ENCODE measurements at places on chromosomes 5 and 9. TPM values are rescaled to one million over a fixed set of nuclear protein-coding genes. Genes with fewer than 3 reads are reported as not detected.

DNA sequence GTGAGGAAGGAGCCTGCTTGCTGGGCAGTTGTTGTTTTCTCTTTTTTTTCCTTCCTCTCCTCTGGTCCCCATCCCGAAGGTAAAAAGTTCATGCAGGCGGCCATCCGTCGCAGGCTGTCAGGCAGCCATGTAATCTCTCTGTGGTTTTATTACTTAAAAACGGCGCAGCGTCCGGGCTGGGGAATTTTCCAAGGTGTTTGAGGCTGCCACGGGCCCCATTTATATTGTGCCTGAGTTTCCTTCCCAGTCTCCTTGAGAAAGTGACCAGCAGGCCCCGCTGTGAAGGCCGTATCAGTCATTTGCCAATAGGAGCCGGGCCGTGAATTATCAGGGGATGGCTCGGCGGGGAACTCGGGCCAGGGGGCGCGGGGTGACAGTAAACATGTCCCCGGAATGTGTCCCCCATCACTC, 289.7 kb downstream of the PBX3 start:
- no peaks in the 10 kb centered on the region for H3K27me3 ChIP-seq
- H3K36me3 ChIP-seq = no peaks in the 10 kb centered on the region
- H3K4me1 ChIP-seq = no peaks in the 10 kb centered on the region

GRCh38 chr5:142913728-142914338, 143.7 kb downstream of the ARHGAP26 start:
- H3K27ac ChIP-seq = no peak overlapping the region
- no peaks in the 10 kb centered on the region for H3K4me1 ChIP-seq
- no peak for DNase-seq
- peaks cover 23% of the 10 kb centered on the region for H3K36me3 ChIP-seq
- H3K27me3 ChIP-seq = no peaks in the 10 kb centered on the region

GRCh38 chr5:150783422-150783928, 4.9 kb downstream of the SMIM3 start:
- peak overlapping the region; percentile 85 for H3K27ac ChIP-seq
- peaks cover 80% of the 10 kb centered on the region for H3K4me1 ChIP-seq
- DNase-seq = peak; percentile 61

GRCh38 chr9:75087289-75087823, 599 bp downstream of the NMRK1 start:
- peak; percentile 35 for DNase-seq
- peak overlapping the region; percentile 83 for H3K4me3 ChIP-seq
- no peaks in the 10 kb centered on the region for H3K36me3 ChIP-seq
- no peaks in the 10 kb centered on the region for H3K27me3 ChIP-seq

- no peak overlapping the region for H3K4me3 ChIP-seq
- no peak for DNase-seq
- no peaks in the 10 kb centered on the region for H3K27me3 ChIP-seq
- H3K27ac ChIP-seq = no peak overlapping the region
These were observed 45.2 kb downstream of the ADRA1B start for GRCh38 chr5:159961176-159962160.

DNA sequence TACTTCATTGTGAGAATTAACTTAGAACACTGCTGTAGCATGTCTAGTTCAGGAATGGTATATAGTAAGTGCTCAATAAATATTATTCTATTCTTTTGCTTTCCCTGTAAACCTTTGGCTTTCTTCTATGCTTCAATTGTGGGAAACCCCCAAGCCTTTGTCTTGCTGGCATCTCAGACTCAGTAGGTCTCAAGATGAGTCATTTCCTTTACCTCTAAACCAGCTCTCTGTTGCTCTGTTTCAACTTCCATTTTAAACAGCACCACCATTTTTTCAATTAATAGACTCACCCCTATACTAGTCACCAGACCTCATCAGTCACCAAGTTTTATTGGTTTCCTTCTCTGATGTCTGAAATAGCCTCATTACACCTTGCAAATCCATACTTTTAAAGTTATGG, 43.5 kb downstream of the DMAC1 start:
- H3K4me1 ChIP-seq = no peaks in the 10 kb centered on the region
- H3K36me3 ChIP-seq = no peaks in the 10 kb centered on the region

DNA sequence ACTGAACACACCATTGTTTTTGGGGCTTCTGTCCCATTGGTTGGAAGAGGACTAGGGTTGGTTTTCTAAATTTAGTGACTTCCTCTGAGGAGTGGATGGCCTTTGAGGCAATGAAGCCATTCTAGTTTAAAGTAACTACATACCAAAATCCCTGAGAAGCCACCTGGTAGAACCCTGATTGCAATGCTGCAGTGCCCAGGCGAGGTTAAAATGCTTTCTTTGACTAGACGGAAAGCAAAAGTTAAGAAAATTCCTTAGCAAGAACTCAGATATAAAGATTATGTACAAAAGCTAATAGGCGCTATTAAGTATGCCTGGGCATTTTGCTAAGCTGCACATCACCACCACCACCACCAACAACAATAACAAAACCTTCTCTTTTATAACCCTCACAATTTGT, 20.6 kb downstream of the GLRX start:
- H3K4me3 ChIP-seq = no peak overlapping the region
- no peaks in the 10 kb centered on the region for H3K27me3 ChIP-seq
- no peaks in the 10 kb centered on the region for H3K4me1 ChIP-seq
- no peaks in the 10 kb centered on the region for H3K36me3 ChIP-seq

- no peak for DNase-seq
- H3K36me3 ChIP-seq = no peaks in the 10 kb centered on the region
- no peak overlapping the region for H3K4me3 ChIP-seq
- H3K27me3 ChIP-seq = no peaks in the 10 kb centered on the region
These were observed 205.6 kb downstream of the ZNF462 start for GRCh38 chr9:107068581-107068980.

- no peak overlapping the region for H3K4me3 ChIP-seq
- no peak overlapping the region for H3K27ac ChIP-seq
- DNase-seq = no peak
- H3K36me3 ChIP-seq = no peaks in the 10 kb centered on the region
- H3K4me1 ChIP-seq = no peaks in the 10 kb centered on the region
These were observed 485.2 kb downstream of the RAB3C start for GRCh38 chr5:59067956-59068656.

GRCh38 chr5:143177263-143177983, 226.1 kb downstream of the NR3C1 start:
- no peaks in the 10 kb centered on the region for H3K27me3 ChIP-seq
- no peaks in the 10 kb centered on the region for H3K4me1 ChIP-seq
- H3K36me3 ChIP-seq = no peaks in the 10 kb centered on the region

DNA sequence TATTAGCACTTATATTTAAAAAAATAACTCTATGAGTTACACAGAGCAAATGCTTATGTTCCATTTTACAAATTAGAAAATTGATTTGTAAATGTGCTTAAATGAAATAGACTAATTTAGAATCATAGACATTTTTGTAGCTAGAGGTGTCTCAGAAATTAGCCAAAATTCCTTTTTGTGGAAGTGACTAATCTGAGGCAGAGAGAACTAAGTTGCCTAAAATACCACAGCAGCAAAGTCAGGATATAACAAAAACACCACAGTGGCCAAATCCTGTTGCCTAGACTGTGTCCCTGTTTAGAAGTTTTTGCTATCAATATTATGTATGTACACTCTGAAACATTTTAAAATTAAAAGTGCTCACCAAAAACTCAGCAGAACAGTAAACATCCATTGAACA, 18.7 kb downstream of the ADAMTSL1 start:
- no peak overlapping the region for H3K4me3 ChIP-seq
- DNase-seq = no peak
- H3K27ac ChIP-seq = no peak overlapping the region
- no peaks in the 10 kb centered on the region for H3K27me3 ChIP-seq
- no peaks in the 10 kb centered on the region for H3K36me3 ChIP-seq

DNA sequence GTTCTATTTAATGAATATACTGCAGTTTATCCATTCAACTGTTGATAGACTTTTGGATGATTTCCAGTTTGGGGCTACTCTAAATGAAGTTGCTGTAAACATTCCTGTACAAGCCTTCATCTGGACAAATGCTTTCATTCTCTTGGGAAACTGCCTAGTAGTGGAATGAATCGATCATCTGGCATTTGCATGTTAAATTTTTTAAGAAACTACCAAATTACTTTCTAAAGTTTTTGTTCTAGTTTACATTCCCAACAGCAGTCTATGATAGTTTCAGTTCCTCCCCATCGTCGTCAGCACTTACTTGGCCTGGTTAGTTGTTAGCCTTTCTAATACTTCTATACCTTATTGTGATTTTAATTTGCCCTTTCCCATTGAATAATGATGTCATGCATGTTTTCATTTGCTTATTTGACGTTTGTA, 306.3 kb downstream of the FER start:
- no peaks in the 10 kb centered on the region for H3K27me3 ChIP-seq
- no peaks in the 10 kb centered on the region for H3K4me1 ChIP-seq
- no peak overlapping the region for H3K4me3 ChIP-seq

- H3K27me3 ChIP-seq = no peaks in the 10 kb centered on the region
- no peak for DNase-seq
- H3K4me3 ChIP-seq = no peak overlapping the region
- H3K4me1 ChIP-seq = no peaks in the 10 kb centered on the region
These were observed 558.0 kb downstream of the TLR4 start for GRCh38 chr9:118262191-118262590.

GRCh38 chr9:20244271-20244670, 378.0 kb downstream of the MLLT3 start:
- DNase-seq = no peak
- H3K27ac ChIP-seq = no peak overlapping the region
- no peaks in the 10 kb centered on the region for H3K27me3 ChIP-seq
- H3K36me3 ChIP-seq = no peaks in the 10 kb centered on the region
- H3K4me3 ChIP-seq = no peak overlapping the region
- H3K4me1 ChIP-seq = no peaks in the 10 kb centered on the region

The GLDC gene
- 0.61 TPM for total RNA-seq

The NINJ1 gene
- 159 TPM for total RNA-seq

The PCDHGA4 gene
- 9.5 TPM for total RNA-seq

The ACSL6 gene
- total RNA-seq = 7.8 TPM

The SLC25A2 gene
- 0.53 TPM for total RNA-seq

Data from adrenal gland (tissue), 19 donors.